ENCODE measurements at places on chromosomes 2 and 18.

DNA sequence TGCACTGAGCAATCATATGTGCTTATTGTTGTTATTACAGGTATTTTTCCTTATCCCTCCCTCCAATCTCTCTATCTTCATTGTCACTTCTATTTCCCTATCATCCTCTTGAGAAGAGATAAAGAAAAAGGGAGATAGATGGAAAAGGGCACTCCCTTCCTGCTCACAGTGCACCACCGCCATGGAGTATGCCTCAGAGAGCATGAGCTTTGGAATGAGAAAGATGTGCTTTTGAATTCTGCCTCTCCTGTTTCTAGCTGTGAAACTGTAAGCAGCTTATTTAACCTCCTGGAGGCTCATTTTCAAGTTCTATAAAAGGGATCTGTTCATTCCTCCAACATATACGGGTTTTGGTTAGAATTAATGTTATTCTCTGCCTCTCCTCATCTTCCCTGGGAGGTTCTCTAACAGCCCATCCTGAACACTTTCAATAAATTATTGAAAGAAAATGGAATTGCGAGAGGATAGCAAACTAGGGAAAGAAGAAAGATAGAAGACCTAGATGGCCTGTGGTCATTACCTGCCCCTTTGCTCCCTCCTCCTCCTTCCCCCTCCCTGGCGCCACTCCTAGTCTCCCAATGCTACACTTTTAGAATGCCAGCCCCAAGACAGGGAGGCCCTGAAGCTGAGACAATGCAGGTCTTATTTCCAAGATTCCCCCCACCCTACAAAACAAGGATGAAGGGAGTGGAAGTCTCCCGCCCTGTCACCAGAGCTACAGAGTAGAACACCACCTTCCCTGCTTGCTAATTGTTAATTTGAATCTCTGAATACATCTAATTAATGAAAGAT lies 37.8 kb downstream of the FIGN start:
- no peak for DNase-seq

DNA sequence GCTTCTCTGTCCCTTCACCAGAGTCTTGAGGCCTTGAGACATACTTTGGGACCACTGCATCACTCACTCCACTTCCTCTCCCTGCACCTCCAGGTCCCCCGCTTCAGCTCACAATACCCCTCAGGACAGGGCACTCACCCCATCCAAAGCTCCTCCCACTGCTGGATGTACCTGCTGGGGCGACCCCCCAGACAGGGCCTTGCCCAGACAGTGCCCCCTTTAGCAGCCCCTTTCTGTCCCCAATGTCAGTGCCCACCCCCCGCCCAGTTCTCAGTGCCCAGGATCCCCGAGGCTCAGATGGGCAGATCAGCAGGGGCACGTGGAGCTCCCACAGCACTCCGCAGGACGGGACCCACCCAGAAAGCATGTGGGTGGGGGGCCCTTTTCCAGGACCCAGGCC lies 23.8 kb upstream of the IMP4 start:
- no peak for DNase-seq

DNA sequence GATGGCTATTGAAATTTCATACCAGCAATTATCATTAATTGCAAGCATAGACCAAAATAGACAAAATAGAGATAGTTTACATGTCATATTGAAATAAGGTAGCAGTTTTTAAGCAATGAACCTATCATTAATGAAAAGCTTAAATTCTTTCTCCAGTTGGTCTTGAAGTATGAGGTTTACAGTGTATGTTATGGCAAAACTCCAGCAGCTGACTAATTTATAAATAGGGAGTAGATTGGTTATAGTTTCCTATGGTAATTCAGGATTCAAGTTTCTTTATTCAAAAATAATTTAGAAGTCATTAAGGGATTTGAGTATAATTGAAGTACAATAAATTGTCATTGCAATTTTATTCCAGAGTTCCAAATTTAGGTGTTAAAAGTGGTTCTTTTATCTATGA lies 69.6 kb upstream of the COL5A2 start:
- no peak for DNase-seq

DNA sequence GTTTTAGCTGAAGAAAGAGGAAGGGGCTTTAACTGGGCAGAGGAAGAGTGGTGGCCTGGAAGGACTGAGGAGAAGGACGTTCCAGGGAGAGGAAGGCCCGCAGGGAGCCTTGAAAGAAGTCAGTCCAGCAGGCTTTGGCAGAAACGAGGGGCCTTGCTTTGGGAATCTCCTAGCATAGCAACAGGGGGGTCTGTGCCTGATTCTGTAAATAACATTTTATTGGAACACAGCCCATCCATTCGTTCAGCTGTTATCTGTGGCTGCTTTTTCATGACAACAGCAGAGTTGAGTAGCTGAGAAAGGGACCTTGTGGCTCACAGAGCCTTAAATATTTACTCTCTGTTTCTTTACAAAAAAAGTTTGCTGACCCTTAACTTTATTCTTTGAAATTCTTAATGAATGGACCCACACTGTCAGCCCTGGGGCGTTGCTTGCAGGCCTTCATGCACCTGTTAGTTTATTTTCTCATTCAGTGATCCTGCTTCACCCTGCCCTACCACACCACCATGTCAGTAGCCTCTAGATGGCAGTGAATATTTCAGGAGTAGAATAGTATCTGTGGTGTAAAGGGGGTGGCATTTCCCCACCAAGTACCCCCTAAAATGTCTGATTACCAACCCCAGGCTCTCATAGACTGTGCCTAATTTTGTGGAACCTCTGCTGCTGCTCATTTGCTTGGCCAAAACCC lies 61.0 kb downstream of the MGAT5 start:
- DNase-seq = no peak

DNA sequence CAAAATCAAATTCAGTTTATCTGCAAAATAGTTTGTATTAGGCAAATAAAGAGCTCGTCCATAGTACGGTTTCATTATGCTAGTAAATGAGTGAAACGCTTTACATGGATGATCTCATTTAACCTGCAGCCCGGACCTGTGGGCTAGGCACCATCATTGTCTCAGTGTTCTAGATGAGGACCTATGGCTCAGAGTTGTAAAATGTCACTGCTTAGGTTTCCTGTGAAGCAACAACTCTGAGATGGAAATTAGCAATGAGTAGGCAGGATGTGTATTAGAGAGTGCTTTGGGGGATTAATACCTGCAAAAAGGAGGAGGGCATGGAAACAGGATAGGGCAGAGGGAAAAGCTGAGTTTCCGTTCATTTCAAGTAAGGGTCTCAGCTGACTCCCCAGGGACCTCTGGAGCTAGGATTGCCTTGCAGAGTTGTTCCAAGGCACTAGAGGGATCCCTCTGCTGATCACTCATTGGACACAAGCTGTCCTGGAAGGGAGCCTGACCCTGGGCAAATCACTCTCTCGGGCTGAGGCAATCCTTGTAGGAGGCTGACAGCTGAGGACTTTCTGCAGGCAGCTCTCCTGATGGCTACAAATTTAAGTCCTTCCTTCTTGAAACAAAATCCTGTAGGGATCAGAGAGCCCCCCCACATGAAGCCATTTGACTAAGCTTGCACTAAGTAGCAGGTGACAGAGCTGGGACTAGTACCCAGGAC lies 58.8 kb upstream of the SIX2 start:
- DNase-seq = no peak

DNA sequence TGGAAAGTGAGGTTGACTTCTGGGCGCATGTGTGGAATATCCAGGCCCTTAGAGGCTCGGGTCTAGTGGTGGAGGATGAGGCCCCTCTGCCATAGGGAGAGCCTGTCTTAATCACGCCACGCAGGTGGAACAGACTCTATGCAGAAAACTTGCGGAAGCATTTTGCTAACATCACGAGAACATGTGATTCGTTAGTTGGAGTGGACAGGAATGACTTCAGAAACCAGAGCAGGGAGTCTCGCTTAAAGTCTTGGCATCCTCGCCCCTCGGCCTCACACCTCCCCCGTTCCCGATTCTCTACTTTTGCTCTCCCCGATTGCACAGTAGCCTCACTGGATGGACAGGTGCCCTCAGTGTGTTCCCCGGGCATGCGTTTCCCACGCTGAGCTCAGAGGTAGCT lies 333.4 kb downstream of the GBX2 start:
- no peak for DNase-seq

GRCh38 chr2:31956312-31956711 lies 54.5 kb downstream of the MEMO1 start:
- DNase-seq = no peak

DNA sequence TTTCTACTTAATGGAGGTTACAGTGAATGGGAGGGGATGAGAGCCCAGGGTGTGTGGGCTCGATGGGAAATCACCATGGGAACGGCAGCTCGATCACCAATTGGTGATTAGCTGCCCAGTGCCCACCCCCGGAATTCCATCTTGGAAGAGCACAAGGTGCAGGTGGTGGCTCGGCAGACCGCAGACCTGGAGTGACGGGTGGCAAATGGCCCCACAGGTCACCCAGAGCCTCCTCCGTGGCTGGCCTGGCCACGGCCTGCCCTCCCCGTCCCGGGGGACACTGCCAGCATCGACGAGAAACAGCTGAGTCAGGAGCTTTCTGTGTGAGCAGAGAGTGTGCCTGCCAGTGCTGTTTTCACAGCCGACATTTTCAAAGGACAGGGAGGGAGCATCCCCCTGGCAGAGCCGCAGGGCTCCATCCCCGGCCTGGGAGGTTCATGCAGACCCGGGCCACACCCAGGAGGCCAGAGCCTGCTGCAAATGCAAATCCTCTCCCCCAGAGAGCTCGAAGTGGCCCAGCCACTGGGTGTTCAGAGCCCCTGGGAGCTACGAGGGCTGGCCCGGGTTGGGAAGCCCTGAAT lies 176.4 kb upstream of the MYT1L start:
- no peak for DNase-seq

- no peak for DNase-seq
These were observed 35.3 kb downstream of the ADCYAP1 start for GRCh38 chr18:939958-940357.

- no peak for DNase-seq
These were observed 41.3 kb downstream of the RALB start for GRCh38 chr2:120294008-120294340.

GRCh38 chr2:86284987-86285386 lies 52.4 kb downstream of the REEP1 start:
- no peak for DNase-seq

DNA sequence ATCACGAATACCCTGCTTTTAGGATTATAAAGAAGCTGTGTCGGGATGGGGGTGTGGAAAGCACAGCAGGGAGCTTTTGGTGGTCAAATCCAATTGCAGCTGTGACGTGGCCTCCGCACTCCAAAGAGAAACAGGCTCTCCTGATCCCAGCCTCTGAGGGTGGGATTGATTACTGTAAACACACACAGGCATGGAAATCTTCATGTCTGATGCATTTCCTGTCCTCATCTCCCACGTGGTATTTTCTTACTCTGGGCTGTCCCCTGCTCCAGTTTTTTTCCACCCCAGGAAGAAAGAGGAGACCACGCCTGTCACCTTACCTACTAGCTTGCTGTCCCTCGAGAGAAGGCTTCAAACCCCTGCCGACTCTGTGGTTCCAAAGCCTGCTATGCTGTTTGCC lies 22.7 kb downstream of the RNF152 start:
- DNase-seq = no peak

- DNase-seq = no peak
These were observed 30.0 kb upstream of the SLC3A1 start for GRCh38 chr2:44245083-44245861.

DNA sequence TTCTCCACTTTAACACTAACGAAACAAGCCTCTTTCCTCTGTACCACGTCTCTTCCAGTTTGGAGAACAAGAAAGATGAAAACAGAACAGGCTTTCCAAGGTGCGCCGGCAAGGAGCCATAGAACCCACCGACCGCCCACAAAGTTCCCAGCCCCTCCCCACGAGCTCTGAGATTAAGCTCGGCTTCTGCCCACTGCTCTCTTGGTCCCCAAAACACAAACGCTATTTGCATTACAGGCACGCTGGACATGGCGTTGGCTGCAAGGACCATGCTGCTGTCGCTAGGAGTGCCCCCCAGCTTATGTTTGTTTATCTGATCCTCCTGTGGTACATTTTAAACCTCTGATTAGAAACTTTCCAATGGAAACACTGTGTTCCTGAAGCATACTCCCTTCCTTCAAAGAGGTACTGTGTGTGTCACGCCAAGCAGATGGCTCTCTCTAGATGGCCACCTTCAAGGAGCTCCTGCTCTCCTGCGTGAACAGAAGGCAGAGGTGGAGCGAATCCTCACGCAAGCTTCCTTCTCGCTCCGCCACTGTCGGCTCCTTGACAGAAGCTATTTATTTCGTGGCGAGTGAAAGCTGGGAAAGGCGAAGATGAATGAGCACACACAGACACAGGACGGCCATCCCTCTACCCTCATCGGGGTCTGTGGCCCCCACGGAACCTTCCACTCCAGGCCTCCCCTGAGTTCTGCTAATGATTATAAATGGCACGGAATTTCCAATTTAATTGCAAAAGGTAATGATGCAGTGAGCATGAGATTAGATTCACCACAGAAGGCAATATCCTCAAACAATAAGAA lies 166.2 kb downstream of the EIPR1 start:
- no peak for DNase-seq

GRCh38 chr18:37161491-37161890 lies 332.6 kb downstream of the KIAA1328 start:
- DNase-seq = no peak

DNA sequence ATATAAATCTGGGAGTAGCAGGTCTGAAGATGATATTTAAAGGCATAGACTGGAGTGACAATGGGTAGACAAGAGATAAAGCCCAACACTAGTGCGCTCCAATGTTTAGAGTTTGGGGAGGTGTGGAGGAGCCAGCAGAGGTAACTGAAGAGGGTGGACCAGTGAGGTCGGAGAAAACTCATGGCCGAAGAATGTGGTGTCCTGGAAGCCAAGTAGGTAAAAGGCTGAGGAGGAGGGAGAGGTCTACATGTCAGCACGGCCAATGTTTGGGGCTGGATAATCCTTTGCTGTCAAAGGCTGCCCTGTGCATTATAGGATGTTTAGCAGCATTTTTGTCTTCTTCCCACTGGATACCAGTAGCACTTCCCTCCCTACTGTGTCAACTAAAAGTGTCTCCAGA lies 78.8 kb upstream of the KCNE4 start:
- no peak for DNase-seq

GRCh38 chr2:12675352-12675795 lies 41.4 kb upstream of the TRIB2 start:
- no peak for DNase-seq

GRCh38 chr18:33873112-33873511 lies 295.1 kb downstream of the ASXL3 start:
- no peak for DNase-seq

DNA sequence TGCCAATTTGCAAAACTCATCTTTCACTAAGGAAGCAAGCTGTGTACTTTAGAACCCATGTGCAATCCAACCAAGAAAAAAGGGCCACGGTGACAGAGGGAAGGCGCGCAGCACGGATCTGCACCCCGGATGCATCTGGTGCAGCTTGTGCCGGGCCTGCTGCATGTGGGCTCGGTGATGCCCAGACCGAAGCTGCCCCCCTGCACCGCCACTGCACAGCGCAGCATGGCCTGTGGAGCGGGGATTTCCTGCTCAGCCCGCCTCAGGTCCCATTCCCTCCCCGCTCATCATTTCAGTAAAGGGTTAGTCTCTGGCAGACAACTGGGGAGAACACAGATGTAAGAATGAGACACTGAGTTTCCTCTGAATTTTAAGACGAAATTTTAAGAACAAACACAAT lies 43.0 kb downstream of the MC2R start:
- no peak for DNase-seq

All from stimulated activated CD8-positive, alpha-beta memory T cell treated with anti-CD3 and anti-CD28 coated beads, Interleukin-7, amount 100 ng/mL, for 24 hours (primary cell).